Activated T-cell treated with anti-CD3 and anti-CD28 coated beads, Interleukin-2, amount 50 U/mL, for 24 hours (primary cell): ENCODE measurements at places on chromosomes 5 and 9.

- DNase-seq = no peak
Observed at GRCh38 chr5:98898743-98899142, 30.1 kb downstream of the CHD1 start.

DNA sequence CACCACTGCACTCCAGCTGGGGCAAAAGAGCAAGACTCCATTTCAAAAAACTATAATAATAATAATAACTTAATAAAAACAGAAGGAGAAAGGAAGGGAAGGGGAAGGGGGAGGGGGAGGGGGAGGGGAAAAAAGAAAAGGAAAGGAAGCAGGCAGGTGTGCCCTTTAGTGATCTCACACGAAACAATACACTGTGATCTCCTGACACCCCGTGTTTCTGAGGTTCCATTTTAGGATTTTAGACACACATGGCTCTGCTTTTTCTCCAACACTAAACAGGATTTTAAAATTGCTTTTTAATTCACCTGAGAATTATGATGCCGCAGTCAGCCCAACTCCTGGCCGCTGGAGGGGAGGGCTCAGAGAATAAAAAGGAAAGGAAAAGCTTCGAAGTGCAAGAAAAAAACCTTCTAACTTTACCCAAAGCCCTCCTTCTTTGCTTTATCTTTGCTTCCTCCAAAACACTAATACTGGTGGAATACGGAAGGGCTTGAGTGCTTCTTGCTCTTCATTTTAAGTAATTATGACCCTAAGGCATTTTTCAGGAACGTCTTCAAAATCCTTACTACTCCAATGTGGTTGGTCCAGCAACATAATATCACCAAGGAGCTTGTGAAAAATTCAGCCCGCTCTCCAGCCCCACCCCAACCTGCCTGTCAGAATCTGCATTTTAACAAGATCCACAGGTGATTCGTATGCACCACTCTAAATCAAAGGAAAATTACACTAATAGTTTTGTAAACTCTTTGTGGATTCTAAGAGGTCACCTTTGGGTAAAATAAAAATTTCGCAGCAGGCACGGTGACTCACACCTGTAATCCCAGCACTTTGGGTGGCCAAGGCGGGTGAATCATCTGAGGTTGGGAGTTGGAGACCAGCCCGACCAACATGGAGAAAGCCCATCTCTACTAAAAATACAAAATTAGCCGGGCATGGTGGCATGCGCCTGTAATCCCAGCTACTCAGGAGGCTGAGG is 66.0 kb downstream of the MYO10 start:
- no peak for DNase-seq

DNA sequence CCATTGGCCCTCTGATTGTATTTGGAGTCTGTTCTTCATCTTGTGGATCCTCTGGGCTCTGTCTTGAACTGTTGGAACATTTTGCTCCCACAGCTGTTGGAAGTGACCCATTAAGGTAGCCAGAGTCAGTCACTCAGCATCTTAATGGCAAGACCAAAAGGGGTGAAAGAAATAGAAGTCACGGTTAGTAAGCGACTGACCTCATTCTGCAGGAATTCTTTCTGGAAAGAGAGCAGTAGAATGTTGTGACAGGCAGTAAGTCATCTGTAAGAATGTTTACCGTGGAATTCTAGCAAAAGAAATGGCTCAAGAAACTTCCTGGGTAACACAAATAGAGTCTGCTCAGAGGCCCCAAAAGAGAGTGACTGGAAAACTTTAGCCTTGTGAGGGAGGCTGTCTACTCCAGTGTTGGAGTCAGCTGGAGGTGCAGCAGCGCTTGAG is 28.6 kb upstream of the TNC start:
- no peak for DNase-seq

DNA sequence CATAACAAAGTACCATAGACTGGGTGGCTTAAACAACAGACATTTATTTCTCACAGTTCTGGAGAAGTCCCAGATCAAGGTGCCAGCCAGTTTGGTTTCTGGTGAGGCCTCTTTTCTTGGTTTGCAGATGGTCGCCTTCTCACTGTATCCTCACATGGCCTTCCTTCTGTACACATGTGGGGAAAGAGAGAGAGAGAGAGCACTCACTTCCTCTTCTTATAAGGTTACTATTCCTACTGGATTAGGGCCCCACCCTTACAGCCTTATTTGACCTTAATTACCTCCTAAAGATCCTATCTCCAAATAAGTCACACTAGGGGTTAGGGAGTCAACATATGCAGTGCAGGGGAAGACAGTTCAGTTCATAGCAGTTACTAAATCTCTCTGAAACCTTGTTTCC is 205.6 kb upstream of the GDNF start:
- no peak for DNase-seq

GRCh38 chr5:17406423-17406838 is 91.6 kb upstream of the TAF11L2 start:
- no peak for DNase-seq

- peak; percentile 6 for DNase-seq
Observed at GRCh38 chr5:151183456-151184245, 26.1 kb upstream of the ANXA6 start.

GRCh38 chr9:111630182-111630963 is 761 bp upstream of the DNAJC25 start:
- DNase-seq = no peak
